Activated CD8-positive, alpha-beta memory T cell treated with anti-CD3 and anti-CD28 coated beads for 4 hours (primary cell): ENCODE measurements at places on chromosomes 5 and 9.

DNA sequence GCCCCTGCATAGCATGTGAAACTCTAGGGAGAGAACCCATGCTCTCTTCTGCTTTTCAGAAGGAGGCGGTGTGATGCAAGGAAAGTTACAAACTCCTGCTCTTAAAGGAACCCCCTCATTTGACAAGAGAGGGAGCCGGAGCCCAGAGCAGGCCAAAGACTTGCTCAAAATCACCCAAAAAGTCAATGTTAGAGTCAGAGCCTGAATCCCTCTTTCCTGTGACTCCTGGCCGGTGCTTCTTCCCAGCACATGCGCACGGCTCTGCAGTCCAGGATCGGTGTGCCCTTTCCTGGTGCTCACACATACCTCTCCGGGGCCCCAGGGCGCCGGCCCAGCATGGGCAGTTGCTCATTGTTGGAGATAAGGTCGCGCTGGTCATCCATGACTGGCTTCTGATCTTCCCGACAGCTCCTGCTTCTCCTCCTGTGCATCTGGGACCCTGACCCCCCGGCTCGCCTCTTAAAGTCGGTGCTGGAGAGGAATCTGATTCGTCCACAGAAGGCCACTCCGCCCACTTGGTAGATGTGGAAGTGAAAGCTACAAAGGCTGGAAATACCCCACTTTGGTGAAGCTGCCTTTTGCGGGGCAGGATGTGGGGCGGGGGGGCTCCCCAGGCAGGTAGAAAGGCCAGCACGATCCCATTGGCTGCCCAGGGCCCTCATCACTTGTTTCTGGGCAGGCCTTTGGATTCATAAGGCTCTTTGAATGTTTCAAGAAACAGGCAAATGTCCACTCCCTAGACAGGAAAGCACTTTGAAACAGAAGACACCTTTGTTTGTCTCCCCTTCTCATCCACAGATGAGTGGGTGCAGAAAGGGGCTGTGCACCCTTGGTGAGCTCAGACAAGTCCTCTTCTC is at the start of gene CD74:
Gene CD74, minus strand, starts transcription at position 592 of the 857 bp plus-strand sequence. Its CDS starts 161 bp downstream, at position 431.
- DNase-seq = peak; percentile 89

DNA sequence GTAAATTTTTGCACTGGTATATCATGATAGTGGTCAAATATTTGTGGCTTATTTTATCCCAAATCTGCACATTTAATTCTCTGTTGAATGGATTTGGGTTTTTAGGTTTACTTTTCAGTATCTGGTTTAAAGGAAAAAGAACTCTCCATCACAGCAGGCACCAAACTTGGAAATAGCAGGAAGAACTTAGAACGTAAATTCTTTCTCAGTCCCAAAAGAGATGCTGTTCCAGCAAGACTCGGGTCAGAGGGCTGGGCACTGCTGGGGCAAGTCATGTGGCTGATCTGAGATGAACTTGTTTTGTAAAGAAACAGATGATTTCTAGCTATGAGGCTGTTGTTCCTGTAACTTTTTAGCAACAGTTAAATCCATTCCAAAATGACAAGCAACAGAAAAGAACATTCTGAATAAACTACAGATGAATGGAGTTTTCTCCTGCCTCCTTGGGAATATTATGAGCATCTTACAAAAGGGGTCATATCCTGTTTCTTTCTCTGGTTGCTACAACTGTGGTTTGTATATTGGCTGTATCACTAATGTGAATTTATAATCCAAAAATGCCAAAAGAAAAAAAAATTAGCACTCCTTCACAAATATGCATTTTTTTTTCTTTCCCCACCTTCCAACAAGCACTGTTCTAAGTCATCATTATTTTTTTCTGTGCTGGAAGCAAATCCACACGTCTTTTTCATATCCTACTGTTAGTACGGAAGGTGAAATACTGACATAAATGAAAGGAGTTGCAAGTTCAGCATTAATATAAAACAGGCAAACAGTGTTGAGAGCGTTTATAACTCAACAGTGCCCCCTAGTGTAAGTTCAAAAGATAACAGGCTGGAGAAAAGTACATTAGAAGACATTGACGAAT is 31.1 kb downstream of the OR2K2 start:
- DNase-seq = no peak

GRCh38 chr5:33649549-33650482 is 209.1 kb downstream of the TARS1 start:
- no peak for DNase-seq

DNA sequence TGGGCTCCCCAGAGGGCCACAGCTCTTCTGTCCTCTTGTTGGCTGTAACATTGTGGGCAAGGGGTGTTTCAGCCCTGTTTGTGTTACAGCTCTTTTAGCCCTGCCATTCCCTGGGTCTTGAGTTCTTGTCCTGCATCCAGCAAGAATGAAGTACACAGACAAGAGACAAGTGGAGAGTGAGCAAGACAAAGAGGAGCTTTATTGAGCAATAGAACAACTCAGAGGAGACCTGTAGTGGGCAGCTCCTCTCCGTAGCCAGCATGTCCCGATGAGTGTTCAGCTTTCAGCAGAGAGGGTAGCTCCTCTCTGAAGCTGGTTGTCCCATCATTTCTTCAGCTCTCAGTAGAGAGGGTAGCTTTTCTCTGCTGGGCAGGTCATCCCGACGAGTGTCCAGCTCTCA is 22.9 kb downstream of the JMY start:
- DNase-seq = no peak

DNA sequence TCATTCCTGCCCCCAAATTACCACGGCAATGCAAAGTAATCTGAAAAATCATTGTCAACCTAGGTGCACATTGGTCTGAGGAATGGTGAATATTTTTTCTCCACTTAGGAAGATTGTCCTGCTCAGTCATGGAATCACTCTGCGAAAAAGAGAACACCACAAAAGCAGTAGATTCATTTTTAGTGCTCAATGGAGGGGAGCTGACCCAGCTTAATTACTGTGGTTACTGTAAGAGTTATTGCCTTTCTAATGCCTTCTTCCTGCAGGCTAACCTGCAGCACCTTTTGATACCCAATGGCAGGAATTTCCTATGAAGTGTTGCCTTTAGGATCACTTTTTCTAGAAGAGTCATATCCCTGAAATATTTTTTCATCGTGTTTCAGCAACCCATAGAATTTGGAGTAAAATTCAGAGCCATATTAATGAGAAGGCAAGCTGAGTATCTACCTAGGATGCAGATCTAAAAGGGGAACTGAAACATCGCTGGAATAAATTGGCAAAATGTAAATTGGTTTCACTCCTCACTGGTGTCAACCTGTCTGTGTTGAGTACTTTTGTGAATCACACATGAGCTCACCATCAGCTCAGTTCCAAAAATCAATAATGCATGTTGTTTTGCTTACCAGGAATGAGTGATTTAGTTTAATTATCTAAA is 464.5 kb downstream of the CSNK1G3 start:
- DNase-seq = no peak

- DNase-seq = no peak
These were observed 10.5 kb upstream of the NR4A3 start for GRCh38 chr9:99811172-99811571.

- DNase-seq = no peak
These were observed 313.6 kb upstream of the CDH6 start for GRCh38 chr5:30879887-30880286.

DNA sequence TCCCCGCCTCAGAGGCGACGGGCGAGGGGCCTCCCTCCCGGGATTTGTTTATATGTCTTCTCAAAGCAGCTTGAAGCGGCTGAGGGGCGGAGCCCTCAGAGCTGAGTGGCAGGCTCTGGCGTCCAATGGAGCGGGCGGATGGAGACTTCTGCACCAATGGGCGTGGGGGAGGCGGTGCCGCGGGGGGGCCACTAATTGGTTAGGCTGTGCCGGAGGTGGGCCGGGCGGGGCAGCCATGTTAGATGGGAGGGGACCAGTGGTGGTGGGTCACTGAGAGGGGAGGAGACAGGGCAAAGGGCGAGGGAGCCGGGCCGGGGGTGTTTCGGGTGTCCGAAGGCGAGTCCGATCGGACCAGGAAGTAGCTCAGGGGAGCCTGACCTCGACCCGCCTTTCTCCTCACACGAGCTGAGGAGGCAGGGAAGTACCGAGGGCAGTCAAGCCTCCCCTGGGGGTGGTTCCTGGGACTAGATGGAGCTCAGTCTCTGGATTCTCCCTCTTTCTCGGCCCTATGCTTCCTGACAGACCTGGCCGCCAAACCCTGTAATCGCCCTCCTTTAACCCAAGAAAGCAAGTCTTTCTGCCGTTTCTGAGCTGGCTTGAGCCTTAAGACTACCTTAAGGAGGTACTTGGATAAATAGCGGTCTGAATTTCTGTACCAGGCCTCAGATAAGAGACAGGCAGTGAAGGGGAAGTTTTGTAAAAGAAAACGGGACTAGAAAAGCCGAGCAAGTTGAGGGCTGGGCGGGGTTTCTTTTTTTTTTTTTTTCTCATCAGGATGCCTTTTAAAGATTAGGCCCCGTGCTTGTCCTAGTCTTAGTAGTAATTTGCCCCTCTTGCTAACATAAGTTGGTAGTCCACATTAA is 1.1 kb downstream of the CREBRF start:
- peak; percentile 98 for DNase-seq

- no peak for DNase-seq
These were observed 44.3 kb upstream of the ZBED3 start for GRCh38 chr5:77131361-77131760.

GRCh38 chr5:156414391-156414790 is 87.4 kb downstream of the SGCD start:
- no peak for DNase-seq

- no peak for DNase-seq
These were observed 5.7 kb downstream of the CCDC69 start for GRCh38 chr5:151218177-151218576.

GRCh38 chr5:105619725-105620124 is 2051.0 kb downstream of the EFNA5 start:
- no peak for DNase-seq

GRCh38 chr9:115969096-115969495 is 184.5 kb upstream of the PAPPA start:
- DNase-seq = no peak

GRCh38 chr5:100828898-100829356 is 74.2 kb downstream of the ST8SIA4 start:
- DNase-seq = no peak

GRCh38 chr5:31104775-31105174 is 88.7 kb upstream of the CDH6 start:
- no peak for DNase-seq

DNA sequence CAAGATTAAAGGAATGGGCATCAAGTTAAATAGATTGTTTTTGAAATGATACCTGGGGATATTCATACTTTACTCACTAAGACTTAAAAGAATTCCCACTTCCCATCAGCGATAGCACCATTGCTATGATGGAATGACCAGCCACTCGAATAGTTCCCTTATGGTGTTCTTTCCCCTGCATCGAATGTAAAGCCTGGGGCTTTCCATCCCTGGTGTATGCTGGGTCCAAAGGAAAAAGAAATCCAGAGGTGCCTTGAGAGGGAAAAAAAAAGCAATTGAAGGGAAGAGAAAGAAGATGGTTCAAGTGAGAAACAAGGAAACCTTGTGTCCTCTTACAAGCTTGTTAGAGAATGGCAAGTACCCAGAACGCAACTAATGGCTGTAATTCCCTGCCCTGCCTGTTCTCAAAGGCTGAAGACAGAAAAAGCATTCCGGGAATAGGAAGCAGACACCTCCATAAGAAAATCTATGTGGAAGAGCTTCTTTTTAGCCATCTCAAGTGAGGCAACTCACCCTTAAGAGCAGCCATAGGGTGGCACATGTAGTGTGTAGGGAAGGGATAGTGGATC is 351.1 kb upstream of the DAB2 start:
- DNase-seq = no peak

DNA sequence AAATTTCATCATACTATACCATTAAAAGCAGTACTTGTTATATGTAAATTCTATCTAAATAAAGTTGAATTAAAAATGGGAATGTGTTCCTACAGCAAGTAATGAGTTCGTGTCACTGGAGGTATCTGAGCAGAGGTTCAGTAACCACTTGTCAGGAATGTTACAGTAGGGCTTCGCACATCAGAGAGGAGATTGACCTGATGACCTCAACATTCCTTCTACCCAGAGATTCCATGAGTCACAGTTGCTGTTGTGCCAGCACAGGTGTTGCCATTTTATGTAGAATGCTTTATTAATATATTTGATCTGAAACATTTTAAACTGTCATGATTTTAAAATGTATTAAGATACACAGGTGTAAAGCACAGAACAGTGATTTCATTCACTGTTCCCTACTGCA is 60.3 kb downstream of the STX17 start:
- DNase-seq = no peak

DNA sequence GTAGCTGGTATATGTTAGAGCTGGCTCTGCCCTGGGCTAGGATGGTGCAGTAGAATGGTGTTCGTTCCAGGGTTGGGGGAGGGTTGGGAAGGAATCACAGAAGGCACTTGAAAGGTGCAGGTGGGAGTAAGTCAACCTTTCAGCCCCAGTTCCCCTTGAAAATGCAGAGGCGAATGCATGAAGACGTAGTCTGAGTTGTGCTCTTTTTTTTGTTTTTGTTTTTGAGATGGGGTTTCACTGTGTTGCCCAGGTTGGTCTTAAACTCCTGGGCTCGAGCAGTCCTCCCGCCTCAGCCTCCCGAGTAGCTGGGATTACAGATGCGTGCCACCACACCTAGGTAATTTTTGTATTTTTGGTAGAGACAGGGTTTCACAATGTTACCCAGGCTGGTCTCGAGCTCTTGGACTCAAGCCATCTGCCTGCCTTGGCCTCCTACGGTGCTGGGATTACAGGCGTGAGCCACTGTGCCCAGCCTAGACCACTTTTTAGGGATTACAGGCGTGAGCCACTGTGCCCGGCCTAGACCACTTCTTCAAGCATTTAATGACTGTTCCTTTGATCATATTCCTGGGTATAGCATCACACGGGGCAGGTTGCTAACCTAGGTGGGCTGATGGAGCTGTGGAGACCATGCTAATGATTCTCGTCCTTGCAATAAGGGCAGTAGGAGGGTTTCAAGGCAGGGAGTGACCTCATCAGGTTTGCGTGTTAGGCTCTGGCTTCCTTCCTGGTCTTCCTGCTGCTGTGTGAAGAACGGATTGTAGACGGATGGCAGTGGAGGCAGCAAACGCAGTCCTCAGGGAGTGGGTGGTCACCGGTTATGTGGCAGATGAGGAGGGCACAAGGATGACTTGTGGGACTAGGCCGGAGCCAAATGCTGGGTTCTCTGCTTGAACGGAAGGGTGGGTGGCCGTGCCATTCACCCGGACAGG is 13.7 kb downstream of the EHMT1 start:
- no peak for DNase-seq

DNA sequence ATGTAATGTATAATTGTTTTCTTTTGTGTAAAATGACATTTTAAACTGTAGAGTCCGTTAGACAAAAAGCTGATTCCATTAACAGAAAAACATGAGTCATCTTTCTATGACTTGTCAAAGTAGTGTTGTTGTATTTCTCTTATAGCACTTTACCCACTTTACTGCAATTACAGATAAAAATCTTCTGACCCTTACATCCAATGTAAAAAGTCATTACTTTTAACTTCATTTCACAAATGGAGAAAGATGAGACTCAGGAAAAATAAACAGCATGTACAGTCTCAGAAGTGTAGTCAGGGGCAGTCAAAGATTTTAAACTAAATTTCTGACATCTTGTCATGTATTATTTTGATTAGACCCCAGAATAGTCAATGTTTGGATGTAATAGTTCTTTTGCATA is 146.6 kb downstream of the CTNND2 start:
- DNase-seq = no peak

GRCh38 chr9:98960409-98960808 is 16.7 kb downstream of the COL15A1 start:
- no peak for DNase-seq

GRCh38 chr5:60948738-60949137 is 3.7 kb downstream of the NDUFAF2 start:
- no peak for DNase-seq

GRCh38 chr9:1272488-1272887 is 222.3 kb downstream of the DMRT2 start:
- no peak for DNase-seq
